ENCODE measurements at places on chromosomes 4 and X.

DNA sequence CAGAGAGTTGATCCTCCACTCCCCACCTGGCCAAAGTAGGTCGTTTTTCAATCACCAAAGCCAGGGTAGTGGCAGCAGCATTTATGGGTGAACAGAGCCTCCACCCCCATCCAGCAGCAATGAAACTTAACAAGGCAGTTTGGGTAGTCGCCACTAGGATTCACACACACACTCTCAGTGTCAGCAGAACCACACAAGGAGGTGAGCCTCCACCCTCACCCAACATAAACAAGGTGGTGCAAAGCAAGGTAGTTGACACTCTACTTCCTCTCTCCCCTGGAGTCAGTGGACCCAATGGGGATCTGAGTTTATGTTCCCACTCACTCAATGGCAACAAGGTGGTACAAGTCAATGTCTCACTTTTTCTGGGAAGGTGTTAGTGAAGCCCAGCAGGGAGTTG is 50.4 kb upstream of the CCDC149 start:
- no peaks in the 10 kb centered on the region for H3K27me3 ChIP-seq
- DNase-seq = no peak
- no peaks in the 10 kb centered on the region for H3K4me1 ChIP-seq

DNA sequence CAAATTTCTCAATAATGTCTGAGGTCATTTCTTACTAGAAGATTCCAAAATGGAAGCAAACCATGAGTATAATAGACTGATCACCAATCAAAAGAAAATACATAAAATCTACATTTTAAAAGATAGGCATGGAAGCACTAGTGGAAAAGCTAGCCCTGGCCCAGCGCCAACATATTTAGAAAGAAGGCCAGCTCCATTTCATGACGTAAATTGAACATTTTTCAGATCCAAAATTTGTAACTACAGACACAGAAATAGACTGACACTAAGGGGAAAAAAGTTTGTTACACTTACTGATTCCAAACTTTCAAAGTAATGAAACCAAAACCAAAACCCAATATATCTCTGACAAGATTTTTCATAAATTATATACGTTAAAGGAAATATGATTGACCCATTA is 117.7 kb downstream of the ADAMTS3 start:
- no peak for DNase-seq
- peaks cover 6% of the 10 kb centered on the region for H3K4me1 ChIP-seq
- H3K4me3 ChIP-seq = no peak overlapping the region
- no peaks in the 10 kb centered on the region for H3K27me3 ChIP-seq

DNA sequence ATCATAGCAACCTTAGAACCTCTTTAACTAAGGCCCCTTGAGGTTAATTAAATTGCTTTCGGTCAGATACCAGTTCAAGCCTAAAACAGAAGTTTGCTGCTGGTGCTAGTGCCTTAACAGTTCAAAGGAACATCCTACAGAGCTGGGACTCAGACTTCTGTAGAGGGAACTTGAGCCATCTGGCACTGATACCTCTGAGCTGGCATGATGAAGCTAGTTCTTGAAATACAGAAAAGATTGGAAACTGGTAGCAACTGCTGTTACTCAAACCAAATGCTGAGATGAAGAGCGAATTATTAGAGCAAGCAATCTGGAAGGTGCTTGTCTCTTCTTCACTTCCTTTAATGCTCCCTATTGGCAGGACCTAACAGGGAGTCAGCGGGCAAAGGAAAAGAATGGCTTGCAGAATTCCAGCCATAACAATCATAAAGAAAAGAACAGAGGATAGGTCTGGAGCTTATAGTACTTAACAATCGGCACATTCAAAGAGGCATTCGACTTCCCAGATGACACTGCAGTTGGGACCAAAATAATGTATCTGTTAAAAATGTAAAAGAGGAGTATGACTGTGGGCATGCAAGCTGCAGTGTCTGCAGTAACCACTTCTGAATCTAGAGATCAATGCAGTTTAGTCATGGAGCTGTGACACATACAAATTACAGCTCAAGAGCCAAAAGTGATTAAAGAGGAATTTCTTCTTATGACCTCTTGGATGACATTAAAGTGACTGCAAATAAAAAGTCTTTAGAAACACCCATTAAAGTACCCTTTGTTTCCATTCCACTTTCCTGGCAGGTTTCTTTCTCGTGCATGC is 298.9 kb downstream of the PDGFC start:
- H3K27ac ChIP-seq = peak overlapping the region; percentile 59
- H3K4me1 ChIP-seq = peaks cover 20% of the 10 kb centered on the region
- H3K36me3 ChIP-seq = no peaks in the 10 kb centered on the region
- H3K27me3 ChIP-seq = no peaks in the 10 kb centered on the region

DNA sequence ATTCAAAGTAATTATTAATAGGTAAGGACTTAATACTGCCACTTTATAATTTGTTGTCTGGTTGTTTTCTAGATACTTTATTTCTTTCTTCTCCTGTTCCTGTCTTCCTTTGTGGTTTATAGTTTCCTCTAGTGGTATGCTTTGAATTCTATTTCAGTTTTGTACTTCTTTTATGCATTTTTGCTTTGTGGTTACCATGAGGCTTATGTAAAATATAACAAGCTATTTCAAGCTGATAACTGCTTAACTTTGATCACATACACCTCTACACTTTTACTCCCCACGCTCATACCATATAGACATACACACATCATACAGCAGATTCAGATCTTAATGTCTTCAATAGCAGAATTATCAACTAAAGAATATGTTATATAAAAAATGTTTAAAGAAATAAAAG is 192.3 kb downstream of the SCFD2 start:
- no peak overlapping the region for H3K4me3 ChIP-seq
- H3K36me3 ChIP-seq = no peaks in the 10 kb centered on the region
- no peak overlapping the region for H3K27ac ChIP-seq
- no peaks in the 10 kb centered on the region for H3K27me3 ChIP-seq
- H3K4me1 ChIP-seq = no peaks in the 10 kb centered on the region

DNA sequence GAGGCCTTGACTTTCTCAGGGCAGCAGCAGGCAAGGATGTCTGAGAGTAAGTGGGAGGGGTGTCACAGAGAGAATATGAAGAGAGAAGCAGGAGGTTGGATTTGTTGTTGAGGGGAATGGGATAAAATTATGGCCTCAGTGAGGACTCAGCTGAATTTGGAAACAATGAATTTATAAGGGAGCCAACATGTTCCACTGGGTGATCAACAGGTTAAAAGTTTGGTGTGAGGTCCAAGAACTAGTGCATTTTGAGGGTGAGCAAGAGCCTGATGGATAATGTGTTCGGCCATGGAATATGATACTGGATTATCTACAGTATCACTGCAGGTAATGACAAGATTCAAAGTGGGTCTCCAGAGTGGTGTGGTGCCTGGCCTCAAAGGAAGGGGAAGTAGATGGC is 33.5 kb downstream of the LIMCH1 start:
- DNase-seq = no peak
- H3K27ac ChIP-seq = no peak overlapping the region
- no peaks in the 10 kb centered on the region for H3K4me1 ChIP-seq
- H3K27me3 ChIP-seq = no peaks in the 10 kb centered on the region
- H3K36me3 ChIP-seq = no peaks in the 10 kb centered on the region
- H3K4me3 ChIP-seq = no peak overlapping the region

DNA sequence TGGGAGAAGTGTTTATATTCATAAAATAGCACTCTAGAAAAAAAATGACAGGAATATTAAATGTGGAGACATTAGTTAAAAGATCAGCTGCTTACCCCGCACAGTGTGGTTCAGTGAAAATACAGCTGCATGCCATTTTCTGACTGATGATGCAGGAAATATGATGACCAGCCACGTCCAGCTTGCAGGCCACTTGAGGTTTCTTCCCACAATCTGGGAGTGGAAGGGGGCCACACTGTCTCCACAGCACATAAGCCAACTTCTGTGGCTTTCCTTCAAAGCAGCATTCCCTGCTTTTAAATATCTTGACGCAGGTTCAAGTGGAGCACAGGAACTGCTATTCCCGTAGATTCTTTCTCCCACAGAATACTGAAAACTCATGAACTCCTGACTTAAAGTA is 173.4 kb upstream of the GALNT7 start:
- no peak overlapping the region for H3K27ac ChIP-seq
- no peak for DNase-seq

DNA sequence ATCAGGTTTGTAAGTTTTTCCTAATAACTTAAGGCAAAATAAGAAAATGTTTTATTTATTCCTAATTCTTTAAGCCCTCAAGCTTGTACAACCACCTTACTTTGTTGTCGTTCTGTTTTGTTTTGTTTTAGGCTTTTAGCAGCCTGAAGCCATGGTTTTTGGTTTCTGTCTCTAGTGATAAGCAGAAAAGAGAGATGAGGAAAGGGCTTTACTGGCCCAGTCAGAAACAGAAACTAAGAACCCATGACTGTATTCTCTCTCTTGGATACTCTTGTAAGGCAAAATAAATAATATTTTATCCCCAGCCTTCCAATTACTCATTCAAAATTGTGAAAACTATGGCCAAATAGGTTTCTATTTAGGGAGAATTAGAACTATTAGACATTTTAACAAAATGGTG is 29.4 kb downstream of the TBC1D19 start:
- no peak overlapping the region for H3K4me3 ChIP-seq
- peak overlapping the region; percentile 48 for H3K27ac ChIP-seq
- no peaks in the 10 kb centered on the region for H3K4me1 ChIP-seq
- no peaks in the 10 kb centered on the region for H3K27me3 ChIP-seq
- no peak for DNase-seq
- H3K36me3 ChIP-seq = no peaks in the 10 kb centered on the region

GRCh38 chr4:168758351-168758876 is 251.6 kb downstream of the CBR4 start:
- H3K27ac ChIP-seq = peak overlapping the region; percentile 95
- H3K36me3 ChIP-seq = peaks cover 13% of the 10 kb centered on the region
- DNase-seq = peak; percentile 93
- H3K4me3 ChIP-seq = no peak overlapping the region

GRCh38 chr4:110292994-110293744 is 94.8 kb upstream of the ELOVL6 start:
- no peak for DNase-seq
- no peak overlapping the region for H3K27ac ChIP-seq
- no peak overlapping the region for H3K4me3 ChIP-seq
- peaks cover 5% of the 10 kb centered on the region for H3K27me3 ChIP-seq
